Right cardiac atrium (tissue), 5 donors: ENCODE measurements at places on chromosomes 5 and 9. TPM values are rescaled to one million over a fixed set of nuclear protein-coding genes. Genes with fewer than 3 reads are reported as not detected.
A peak's percentile ranks its signal among the peaks of the same experiment; 100 is the strongest.

- DNase-seq: no peak
These were observed 21.7 kb upstream of the SPDL1 start for GRCh38 chr5:169561893-169562292.

DNA sequence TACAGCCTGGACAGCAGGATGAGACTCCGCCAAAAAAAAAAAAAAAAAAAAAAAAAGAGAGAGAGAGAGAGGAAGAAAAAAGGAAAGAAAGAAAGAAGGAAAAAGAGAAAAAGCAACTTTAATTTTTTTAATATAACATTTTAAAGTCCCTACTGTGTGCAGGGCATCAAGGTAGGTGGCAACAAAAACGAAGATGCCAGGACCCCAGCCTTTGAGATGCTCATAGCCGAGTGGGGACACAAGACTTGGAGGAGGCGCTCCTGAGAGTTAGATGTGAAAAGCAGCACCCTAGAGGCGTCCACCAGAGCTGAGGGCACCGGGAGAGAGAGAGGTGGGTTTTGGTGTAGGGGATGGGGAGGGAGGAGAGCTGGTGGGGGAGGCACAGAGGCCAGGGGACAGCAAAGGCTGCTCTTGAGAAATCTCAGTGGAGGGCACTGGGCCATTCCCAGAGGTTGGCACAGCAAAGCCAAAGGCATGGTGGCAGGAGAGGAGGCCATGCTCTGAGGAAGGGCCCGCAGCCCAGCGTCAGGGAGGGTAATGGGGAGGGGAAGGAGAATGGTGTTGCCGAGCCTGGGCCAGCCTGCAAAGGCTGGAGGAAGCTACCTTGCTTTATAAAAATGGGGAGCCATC lies 135.6 kb downstream of the C9orf50 start:
- DNase-seq: peak; percentile 48

- no peak for DNase-seq
These were observed 50.2 kb upstream of the NR3C1 start for GRCh38 chr5:143453720-143454119.

DNA sequence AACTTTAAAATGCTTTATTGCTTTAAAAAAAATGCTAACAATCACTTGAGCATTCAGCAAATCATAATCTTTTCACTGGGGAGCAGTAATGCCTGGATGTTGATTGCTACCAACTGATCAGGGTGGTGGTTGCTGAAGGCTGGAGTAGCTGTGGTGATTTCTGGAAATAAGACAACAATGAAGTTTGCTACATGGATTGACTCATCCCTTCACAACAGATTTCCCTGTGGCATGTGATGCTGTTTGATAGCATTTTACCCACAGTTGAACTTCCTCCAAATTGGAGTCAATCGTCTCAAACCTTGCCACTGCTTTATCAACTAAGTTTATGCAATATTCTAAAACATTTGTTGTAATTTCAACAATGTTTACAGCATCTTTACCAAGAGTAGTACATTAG lies 83.3 kb downstream of the MLLT3 start:
- no peak for DNase-seq

DNA sequence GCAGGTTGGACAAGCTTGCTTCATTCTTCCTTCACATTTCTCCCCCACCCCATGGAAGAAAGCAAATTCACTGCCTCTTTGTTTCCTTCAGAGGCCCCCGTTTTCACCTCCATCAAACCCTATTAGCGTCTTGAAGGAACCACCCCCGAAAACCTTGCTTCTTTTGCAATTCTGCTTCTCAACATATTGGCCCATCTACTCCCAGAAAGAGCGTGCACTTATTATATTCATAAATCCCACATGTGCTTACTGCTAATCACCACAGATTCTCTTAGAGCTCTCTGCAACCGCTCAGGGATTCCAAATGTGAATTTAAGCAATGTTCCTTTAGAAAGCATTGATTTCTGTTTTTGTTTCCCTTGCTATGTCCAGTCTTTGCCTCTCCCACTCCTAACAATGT lies 1.1 kb downstream of the F2RL2 start:
- no peak for DNase-seq

DNA sequence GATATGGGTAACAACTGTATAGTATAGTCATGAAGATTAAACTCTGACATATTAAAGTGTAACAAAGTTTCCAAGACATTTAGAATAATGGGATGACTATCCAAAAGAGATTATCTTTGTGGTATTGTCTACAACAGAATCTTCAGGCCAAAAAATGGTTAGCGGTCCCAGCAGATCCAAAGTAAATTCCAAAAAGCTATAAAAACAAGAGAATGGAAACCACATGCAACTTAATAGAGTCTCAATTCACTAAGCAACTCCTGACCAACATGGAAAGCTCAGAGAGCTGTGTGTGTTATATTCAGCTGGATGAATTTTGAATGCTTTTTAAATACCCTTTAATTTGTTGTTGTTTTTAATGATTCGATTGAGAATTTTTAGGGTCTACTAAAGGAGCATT lies 688.2 kb downstream of the CETN3 start:
- no peak for DNase-seq

DNA sequence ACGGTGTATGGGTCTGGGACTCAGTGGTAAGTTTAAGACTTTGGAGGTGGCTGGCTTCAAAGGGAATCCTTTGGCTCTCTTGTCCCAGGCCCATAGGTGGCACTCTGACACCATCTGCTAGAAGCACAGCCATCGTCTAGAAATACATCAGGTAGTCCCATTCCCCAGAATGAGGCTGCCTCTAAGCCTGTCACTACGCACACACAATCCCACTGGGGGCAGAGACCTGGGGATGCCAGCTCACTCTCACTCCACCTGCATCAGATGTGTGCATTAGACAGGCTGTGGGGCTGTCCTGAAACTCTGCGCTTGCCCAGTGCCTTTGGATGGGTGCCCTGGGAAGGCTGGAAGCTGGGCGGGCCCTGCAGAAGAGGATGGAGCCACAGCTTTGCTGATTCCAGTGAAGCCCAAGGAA lies 127.5 kb upstream of the PANK3 start:
- DNase-seq: peak; percentile 44

Gene CAVIN4
- 60.2 TPM for total RNA-seq

DNA sequence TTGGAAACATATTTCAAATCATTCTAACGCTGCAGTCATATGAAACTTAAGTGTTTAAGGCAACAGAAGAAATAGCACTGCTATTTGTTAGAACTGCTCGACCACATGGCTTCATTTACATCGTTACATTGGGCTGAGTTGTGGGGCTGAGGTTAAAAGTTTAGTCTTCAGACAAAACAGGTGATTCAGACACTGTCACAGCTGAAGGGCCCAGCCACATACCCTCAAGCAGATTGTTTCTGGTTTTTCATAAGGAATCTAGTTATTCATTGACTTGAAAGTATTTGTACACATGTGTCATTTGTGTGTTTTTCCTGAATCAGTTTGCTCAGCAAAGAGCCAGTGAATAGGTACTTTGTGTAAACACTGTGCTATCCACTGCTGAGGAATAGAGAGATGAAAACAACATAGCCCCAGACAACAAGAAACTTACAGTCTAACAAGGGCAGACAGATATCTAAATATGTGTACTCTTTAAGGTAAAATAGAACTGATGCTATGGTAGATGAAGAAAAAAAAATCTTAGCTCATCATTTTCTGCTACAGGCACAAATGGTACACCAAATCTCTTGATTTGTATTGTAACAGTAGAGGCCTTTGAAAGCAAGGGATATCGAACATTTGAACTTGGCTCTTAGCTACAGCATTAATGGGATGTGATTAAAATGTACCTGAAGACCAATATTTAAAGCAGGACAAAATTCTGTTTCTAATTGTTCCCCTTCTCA lies 357.6 kb upstream of the RPS23 start:
- no peak for DNase-seq

GRCh38 chr5:82265047-82265446 lies 13.1 kb downstream of the RPS23 start:
- DNase-seq: no peak

DNA sequence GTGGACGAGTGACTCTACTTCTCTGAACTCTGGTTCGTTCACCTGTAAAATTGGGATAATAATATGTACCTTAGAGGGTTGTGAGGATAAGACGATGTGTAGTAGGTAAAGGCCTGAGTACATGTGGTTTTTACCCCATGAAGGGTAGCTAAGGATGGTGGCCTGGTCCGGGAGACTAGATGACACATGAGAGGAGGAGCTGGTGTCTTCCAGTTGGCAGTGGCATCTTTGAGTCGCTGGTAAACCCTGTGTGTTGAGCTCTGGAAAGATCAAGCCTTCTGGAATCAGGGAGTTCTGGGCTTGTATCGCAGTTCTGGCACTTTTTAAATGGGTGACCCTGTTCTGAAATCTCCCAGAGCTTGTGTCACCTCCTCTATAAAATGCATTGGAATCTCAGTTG lies 166.4 kb upstream of the ZNF618 start:
- no peak for DNase-seq

Gene PLAC8L1
- not detected for total RNA-seq

GRCh38 chr5:159678657-159679392 lies 237.5 kb upstream of the ADRA1B start:
- DNase-seq: no peak

DNA sequence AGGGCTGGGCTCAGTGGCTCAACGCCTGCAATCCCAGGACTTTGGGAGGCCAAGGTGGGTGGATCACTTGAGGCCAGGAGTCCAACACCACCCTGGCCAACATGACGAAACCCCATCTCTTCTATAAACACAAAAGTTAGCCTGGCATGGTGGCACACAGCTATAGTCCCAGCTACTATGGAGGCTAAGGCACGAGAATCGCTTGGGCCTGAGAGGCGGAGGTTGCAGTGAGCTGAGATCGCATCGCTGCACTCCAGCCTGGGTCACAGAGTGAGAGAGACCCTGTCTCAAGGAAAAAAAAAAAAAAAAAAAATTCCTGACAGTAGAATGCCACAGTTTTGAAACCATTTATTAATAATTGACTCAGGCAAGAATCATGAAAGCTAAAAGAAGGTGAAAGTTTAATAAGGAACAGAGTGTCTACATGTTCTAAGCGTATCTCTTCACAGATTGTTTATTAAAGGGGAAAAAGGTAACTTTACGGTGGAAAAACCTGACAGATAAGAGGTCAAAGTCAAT lies 5.7 kb upstream of the PTGR1 start:
- no peak for DNase-seq

Gene HMCN2
- 5.1 TPM for total RNA-seq

- no peak for DNase-seq
These were observed 29.7 kb downstream of the GRIA1 start for GRCh38 chr5:153520137-153520536.

GRCh38 chr5:10527281-10527950 lies 36.5 kb upstream of the ANKRD33B start:
- no peak for DNase-seq

Gene TMED9
- 64.4 TPM for total RNA-seq

- no peak for DNase-seq
These were observed 3.0 kb downstream of the FRRS1L start for GRCh38 chr9:109164042-109164441.

DNA sequence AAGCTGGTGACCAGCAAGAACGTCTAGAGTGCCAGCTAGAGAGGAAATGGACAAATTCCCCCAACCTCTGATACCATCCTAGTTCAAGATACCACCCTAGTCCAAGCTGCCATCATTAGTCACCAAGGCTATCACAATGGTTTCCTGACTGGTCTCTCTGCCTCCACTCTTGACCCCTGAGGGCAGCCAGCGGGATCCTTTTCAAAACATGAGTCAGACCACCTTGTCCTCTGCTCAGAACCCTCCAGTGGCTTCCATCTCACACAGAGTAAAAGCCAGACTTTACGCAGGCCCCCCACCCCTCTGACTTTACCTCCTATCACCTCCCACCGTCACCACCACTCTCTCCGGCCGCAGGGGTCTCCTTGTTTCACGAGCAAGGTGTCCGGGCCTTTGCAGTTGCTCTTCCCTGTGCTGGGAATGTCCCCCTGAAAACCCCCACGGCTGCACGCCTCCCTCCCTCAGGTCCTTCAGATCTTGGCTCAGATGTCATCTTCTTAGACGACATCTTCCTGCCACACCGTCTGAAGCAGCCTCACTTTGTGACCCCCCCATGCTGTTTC lies 42.2 kb upstream of the FBXW11 start:
- no peak for DNase-seq
